GM10248 (cell line): ENCODE measurements at places on chromosomes 7 and 10.

DNA sequence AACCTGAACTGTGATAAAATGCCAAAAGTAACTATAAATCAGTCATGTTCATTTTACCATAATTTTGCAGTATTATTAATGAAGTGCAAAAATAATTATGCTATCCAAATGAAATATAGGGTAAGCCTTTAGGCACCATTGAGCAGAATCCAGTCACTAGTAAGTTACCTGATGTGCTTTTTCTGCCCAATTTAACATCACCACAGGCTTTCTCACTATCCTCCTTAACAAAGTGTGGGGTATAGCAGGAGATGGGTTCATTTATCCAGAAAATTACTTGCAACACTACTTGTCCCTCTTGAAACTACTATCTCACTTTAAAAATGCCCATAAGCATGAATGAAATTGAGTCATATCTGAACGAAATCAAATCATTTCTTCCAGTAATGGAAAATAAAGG lies 211.0 kb downstream of the SEMA3A start:
- no peak for DNase-seq

DNA sequence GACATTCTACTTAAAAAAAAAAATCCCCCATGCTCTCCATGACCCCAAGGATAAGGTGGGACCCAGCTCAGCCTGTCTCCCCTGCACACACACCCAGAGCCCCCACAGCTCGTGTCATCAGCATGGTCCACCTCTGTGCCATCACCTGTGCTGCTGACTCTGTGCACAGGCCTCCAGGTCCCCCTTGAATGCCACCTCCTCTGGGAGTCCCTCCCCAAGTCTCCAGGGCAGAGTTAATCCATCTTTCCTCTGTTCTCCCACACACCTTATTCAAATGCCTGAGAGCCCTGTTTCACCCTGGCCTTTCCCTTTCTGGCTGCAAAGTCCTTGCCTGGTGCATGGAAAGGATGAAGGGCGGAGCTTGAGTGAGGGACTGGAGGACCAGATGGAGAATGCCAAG lies 194.1 kb upstream of the LYZL2 start:
- no peak for DNase-seq

- DNase-seq, result no peak
Measured at GRCh38 chr7:36661135-36661840, 63.0 kb downstream of the AOAH start.

- DNase-seq, result no peak
Measured at GRCh38 chr7:28395404-28395803, 16.9 kb upstream of the CREB5 start.

DNA sequence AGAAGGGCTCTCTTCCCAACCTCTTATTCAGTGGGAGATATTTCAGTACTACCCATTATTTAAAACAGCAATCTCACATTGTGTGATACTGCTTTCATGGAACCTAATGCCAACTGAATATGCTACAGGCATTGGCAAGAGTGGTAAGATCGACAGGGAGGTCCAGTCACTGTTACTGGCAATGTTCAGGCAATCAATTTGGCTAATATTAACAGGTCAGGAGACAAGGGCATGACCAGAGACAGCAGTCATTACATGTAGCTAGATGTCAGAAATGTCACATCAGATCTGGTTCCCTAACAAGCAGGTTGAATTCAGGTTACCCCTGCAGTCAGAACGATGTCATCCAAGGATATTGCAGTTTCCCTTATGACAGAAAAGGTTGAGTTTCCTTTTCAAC lies 129.4 kb downstream of the ARHGAP12 start:
- no peak for DNase-seq
